ENCODE measurements at places on chromosomes 6 and 20.

DNA sequence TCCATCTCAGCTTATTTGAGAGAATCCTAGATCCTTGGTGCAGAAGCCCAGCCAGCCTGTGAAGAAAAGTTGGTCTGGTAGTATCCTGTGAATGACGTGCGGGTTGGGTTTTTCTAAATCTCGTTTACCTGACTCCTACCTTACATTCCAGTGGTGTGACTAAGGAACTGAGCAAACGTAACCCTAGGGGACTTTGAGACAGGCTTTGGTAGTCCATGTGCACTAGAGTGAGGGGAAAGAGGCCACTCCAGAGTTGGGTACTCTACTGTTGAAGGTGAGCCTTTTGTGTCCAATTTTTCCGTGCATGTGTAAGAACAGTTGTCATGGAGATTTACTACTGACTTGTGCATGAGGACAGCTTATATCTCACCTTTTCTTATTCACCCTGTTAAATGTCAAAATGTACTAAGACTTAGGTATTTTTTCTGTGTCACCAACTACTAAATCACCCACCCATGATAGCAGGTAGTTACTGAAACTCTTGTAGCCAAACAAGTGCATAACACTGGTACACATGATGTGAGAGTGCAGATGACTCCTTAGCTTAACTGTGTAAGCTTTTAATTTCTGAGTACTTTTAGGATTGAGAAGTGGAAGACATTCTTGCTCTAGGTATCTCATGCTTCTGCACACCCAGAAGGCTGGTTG, 26.3 kb upstream of the PLCG1 start:
- DNase-seq: no peak

DNA sequence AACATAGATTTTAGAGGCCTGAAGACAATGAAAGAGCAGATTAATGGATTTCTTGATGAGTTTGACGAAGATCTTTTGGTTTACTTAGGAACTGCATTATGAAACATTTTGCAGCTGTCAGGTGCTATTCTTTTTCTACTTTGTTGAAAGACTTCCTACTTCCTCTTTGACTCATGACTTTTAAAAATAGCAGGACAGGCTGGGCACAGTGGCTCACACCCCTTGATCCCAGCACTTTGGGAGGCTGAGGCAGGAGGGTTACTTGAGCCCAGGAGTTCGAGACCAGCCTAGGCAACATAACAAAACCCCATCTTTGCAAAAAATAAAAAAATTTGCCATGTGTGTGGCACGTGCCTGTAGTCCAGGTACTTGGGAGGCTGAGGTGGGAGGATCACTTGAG, 52.0 kb downstream of the ITCH start:
- no peak for DNase-seq

DNA sequence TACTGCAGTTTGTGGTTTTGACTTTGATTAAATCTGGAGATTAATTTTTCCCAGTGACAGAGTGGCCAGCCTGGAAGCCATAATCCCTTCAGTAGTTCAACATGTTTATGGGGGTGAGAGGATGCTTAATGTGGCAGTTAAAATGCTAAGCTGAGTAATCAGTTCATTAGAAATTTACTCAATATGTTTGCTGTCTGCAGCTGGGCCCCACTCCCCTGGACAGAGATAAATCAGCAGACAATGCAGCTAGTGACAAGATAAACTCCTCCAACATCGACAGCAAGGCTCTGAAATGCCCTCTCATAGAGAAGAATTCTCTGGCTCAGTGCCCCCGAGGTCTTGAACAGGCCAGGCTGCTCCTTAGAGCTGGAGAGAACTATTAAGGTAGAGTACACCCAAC, 101.9 kb downstream of the LRFN2 start:
- no peak for DNase-seq

GRCh38 chr6:82832811-82833210, 232.8 kb downstream of the UBE3D start:
- DNase-seq: no peak

GRCh38 chr6:111804627-111805235, 68.5 kb downstream of the FYN start:
- no peak for DNase-seq

DNA sequence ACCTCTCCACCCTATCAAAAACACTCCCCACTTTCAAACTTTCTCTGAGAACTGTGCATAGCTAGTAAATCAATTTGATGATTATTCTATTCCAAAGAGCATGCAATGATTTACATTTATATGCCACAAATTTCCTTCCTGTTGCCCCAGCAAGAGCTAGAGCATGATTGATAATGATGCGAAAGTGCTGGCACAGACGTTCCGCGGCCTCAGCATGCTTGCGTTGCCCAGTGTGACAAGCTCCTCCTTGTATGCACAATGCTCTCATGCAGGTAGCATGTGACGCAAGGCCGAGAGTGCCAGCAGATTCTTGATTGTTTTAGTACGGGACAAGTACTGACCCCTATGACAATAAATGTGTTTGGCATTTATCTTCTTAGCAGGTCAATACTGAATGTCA, 696.3 kb upstream of the SLC35B3 start:
- no peak for DNase-seq
